Amniotic epithelial cell (primary cell): ENCODE measurements at places on chromosomes 6 and 20.

GRCh38 chr6:138541823-138542481 lies 42.7 kb upstream of the NHSL1 start:
- peak; percentile 72 for DNase-seq

DNA sequence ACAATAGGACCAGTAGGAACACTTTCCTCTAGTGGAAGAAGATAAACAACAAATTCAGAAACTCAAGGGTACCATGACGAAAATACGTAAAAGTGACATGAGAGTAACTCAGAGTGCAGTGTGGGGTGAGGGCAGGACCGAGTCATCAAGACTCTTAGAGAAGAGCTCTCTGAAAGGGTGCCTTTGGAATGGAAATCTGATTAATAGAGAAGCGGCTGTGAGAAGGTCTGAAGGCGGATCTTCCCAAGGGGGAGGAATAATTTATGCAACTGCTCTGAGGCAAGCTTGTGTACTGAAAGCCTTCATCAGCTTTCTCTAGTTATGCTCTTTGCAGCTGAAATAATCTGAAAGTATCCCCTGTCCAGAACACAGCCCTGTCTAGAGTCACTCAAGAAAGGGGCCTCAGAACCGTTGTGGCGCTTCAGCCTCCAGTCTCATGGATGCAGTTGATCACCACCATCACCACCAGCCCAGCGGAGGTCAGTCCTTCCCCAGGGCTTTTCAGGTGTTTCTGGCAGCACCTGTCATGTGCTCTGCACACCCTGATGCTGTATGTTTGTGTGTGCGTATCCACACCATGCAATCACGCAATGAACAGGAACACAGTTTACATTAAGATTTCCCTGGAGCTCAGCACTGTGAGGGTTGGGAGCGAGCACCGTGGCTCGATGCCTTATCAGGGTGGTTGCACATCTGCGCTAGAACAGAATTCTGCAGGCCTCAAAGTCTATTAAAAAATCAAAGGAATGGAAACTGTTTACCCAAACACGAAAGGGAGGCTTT lies 396.5 kb downstream of the SMOC2 start:
- no peak for DNase-seq

- DNase-seq = no peak
These were observed 186.7 kb downstream of the PHACTR1 start for GRCh38 chr6:12903246-12903645.

GRCh38 chr20:3716195-3716834 lies 3.9 kb upstream of the SIGLEC1 start:
- DNase-seq = peak; percentile 49

DNA sequence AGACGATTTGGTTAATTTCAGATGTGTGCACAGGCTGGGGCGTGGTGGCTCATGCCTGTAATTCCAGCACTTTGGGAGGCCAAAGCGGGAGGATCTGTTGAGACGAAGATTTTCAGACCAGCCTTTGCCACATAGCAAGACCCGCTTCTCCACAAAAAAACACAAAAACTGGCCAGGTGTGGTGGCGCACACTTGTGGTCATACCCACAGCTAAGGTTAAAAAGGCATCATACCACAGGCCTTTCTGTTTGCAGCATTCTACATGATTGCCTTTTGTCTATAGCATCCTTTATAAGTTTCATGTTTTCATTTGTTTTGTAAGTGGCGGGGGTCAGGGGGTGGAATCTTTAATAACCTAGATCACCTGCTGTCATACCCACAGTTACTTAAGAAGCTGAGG lies 239.9 kb upstream of the NOX3 start:
- no peak for DNase-seq

DNA sequence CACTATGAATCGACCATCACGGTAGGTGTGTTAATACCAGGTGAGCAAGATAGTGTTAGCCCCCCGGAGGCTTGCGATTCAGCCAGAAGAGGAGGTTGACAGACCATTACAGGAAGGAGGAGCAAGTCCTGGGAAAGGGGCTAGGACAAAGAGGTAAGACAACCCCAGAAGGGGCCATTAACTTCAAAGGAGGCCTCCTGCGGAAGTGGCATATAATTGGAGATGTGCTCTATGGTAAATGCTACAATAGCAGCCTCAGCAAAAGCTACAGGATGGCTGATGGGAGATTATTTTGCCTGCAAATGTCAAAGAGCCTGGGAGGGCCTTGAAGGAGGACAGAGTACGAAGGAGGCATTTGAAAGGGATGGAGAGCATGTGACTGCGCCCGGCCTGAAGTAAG lies 108.6 kb upstream of the CITED2 start:
- no peak for DNase-seq

DNA sequence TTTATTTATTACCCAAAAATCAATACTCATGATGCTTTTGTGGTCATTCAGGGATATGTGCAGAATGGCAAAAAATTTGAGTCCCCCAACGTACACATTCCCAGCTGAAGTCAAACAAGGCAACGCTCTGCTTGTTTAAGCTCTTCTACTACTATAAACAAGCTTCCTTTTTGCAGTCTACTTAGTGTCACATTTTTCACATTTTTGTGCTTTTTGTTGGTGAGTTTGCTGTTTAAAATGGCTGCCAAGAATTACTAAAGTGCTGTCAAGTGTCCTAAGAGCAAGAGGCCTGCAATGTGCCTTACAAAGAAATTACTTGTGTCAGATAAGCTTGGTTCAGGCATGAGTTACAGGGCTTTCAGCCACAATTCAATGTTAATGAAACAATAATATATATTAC lies 2.1 kb downstream of the WFDC8 start:
- DNase-seq = peak; percentile 4

DNA sequence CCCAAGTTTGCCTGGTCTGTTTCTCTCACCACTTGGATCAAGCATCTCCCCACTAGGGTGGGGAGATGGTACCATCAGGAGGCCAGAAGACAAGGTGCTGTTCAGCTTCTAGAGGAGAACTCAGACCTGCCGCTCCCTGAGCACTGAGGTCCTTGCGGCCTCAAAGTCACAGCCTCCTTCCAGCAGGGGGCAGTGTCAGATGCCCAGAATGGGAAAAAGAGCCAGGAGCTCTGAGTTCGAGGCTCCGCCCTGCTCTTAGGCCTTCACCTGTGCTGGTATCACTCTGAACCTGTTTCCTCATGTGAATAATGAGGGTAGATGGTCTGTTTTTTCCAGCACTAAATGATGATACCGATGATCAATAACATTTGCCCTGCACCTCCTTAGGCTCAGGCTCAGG lies 68.7 kb downstream of the TOX2 start:
- DNase-seq = no peak

- DNase-seq = peak; percentile 60
These were observed 32.2 kb downstream of the ILRUN start for GRCh38 chr6:34664256-34664971.

DNA sequence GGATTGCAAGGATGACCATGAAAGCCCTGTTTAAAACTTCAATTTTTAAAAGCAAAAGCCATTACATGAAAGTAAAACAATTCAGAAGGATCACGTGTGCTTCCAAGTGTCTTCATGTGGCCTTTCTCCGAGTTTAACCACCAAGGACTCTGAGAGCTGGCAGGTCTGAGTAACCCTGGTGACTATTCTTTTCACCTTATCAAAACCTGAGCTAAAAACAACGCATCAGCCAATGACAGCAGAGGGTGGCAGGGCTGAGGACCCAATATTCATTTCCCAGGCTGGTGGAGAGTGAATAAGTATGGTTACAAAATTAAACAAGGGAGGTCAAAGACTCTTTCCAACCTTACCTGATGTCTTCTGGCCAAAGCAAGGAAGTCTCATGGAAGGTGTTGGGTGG lies 46.7 kb downstream of the DNAAF9 start:
- no peak for DNase-seq

DNA sequence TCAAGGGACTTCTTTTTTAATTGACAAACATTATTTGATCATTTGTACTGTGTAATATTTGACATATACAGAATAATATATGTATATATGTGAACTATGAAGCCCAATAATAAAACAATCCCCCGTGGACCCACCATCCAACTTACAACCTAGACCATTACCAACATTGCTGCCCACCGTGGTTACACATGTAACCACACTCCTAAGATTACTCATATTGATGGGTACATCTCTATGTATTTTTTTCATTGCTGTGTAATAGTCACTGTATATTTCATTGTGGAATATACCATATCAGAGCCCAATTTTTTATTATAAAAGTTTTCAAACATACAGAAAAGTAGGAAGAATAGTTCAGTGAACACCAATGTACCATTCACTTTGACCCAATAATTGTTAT lies 94.3 kb downstream of the RTN4IP1 start:
- DNase-seq = no peak

- DNase-seq = no peak
These were observed 212.9 kb downstream of the QKI start for GRCh38 chr6:163627274-163628062.

DNA sequence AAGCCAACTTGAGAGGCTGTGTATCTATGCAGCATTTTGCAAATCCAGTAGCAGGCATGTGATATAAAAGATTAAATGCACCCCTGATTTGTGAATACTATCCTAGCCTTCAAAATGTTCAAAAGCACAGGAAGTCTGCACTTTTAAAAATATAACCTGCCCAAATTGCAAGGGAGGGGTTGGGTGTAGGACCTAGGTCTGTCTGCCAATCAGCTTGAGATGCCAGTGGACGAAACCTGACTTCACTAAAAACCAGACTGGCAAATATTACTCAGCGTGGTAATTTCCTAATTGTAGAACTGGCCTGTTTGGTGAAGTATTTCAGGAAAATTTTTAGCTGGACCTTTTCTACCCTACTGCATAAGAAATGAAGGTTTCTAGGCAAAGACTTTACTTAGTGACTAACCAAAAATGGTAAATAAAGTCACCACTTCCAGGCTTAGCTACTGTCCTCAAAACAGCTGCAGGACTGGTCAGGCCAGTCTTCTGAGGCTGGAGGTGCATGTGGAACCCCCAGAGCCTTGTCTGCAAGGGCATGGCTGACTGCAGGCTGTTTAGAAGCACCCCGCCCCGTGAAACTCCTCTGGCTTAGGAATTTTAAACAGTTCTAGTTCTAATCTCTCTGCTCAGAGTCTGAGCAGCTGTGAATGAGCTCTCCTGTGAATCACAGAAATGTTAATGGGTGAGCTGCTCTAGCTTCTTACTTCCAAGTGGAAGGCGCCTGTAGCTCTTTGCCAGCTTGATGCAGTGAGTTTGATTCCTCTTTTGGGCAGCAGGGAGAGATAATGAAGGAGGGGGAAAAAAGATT lies 104.4 kb upstream of the ESR1 start:
- DNase-seq = no peak

GRCh38 chr6:33417128-33417902 lies 592 bp downstream of the CUTA start:
- DNase-seq = peak; percentile 80

DNA sequence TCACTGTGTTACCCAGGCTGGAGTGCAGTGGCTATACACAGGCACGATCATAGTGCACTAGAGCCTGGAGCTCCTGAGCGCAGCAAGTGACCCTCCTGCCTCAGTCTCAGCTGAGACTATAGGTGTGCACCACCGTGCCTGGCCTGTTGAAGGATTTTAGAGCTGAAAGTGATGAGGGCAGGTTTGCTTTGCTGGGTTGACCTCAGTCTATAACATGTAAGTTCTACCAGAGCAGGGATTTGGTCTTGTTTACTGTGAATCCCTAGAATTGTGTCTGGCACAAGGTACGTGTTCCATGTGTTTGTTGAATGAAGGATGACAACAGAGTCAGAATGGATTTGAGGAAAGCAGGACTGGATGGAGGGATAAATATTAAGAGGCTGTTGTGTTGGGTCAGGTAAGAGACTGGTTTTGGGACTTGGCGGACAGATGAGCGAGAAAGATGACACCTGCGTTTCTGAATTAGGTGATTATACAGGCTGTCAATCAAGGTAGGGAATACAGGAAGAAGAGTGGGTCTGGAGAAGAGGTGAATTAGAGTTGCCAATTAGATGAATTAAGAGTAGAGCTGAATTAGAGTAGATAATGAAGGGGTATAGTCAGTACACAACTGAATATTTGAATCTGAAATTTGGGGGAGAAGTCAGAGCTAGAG lies 6.5 kb downstream of the ASXL1 start:
- no peak for DNase-seq

GRCh38 chr6:1087154-1087843 lies 224.6 kb upstream of the FOXQ1 start:
- no peak for DNase-seq

- no peak for DNase-seq
These were observed 306.6 kb upstream of the FKBP1C start for GRCh38 chr6:62904687-62905086.

DNA sequence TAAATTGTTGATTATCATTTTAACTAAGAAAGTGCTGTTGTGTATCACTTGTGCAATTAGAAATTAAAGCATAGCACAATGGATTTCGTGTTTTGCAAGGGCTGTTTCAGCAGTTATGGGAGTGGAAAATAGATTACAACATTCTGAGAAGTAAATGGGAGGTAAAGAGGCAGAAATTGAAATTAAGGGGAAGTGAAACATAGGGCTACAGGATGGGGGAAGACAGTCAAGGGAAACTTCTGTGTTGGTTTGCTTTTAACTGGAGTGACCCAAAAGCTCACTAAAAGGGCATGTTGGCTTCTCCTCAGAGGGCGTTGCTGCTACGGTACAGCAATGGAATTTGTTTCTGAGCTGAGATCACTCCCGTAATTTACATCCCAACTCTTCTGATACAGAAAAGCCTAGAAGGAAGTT lies 147.5 kb downstream of the BCAS1 start:
- DNase-seq = no peak

DNA sequence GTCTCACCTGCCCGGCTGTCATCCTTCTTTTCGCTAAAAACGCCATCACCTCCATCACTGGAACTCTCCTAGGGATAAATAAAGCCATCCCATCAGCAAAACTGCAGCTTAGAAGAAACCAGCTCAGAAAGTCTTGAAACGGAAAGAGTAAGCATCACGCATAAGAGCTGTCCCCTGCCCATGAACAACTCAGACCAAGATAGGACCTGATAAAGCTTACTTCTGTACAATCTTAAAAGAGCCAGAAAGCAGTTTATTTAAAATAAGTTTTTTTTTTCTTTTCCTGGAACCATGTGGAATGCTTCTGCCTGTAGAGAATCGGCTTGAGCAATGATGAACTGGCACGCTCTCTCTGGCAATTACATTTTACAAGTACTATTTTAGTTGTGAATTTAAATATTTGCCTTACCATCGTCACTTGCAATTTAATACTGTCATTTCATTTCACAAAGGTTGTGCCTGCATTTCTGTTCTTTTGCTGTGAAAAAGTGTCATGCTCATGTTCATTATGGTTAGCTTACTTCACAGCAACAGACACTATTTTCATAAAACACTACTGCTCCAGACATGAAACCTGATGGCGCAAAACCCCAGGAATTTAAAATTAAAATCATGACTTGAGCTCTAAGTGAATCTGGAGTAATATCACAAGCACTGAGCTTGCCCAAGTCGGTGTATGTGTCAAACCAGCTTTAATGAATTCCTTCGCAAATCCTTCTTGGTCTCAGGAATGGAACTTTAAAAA lies 59.6 kb upstream of the EMILIN3 start:
- DNase-seq = peak; percentile 35

DNA sequence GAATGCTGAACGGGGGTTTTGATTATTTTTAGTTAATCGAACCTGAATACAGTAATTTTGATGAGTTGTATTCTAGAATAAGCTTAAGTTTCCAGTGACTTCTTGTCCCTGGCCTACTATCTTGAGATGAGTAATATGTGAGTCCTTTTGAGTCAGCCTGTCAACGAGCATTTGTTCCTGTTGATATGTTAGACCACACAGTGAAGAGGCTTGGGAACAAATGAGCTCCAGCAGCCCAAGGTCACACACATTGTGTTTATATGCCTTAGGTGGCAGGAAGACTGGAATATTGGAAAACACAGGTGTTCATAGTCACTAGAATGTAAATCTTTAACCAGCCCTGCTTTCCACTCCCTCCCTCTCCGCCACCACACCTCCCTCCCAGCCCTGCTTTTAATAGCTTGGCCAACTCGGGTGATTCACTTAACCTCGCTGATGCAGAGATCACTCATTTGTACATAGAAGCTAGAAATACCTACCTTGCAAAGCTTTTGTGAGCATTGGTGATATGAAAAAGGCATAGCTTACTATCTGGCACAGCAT lies 9.1 kb downstream of the SMPDL3A start:
- DNase-seq = peak; percentile 82
